ENCODE measurements at places on chromosomes 16 and 17.

DNA sequence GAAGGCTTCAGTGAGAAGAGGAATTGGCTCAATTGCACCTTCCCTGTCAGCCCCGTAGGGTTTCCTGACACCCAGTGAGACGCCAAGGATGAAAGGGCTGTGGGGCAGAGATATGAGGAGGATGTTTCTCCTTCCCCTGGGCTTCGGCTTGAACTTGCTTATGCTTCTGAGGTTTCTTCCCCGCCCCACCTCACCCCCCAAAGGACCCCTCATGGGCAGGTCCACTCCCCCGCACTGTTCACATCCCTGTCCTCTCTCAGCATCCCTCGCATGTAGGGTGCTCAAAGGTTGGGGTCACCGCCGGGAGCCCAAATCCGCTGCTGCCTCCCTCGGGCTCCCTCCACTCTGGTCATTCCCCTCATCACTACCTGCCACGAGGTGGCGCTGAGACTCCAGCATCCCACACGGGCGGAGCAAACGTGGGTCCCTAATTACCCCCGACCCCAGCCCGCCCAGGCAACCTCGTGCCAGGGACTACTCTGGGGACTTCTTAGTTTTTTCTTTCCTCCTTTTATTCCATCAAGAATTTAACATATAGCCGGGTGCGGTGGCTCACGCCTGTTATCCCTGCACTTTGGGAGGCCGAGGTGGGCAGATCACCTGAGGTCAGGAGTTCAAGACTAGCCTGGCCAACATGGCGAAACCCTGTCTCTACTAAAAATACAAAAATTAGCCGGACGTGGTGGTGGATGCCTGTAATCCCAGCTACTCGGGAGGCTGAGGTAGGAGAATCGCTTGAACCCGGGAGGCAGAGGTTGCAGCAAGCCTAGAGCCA, 3.3 kb upstream of the TRARG1 start:
- peak; percentile 71 for DNase-seq

DNA sequence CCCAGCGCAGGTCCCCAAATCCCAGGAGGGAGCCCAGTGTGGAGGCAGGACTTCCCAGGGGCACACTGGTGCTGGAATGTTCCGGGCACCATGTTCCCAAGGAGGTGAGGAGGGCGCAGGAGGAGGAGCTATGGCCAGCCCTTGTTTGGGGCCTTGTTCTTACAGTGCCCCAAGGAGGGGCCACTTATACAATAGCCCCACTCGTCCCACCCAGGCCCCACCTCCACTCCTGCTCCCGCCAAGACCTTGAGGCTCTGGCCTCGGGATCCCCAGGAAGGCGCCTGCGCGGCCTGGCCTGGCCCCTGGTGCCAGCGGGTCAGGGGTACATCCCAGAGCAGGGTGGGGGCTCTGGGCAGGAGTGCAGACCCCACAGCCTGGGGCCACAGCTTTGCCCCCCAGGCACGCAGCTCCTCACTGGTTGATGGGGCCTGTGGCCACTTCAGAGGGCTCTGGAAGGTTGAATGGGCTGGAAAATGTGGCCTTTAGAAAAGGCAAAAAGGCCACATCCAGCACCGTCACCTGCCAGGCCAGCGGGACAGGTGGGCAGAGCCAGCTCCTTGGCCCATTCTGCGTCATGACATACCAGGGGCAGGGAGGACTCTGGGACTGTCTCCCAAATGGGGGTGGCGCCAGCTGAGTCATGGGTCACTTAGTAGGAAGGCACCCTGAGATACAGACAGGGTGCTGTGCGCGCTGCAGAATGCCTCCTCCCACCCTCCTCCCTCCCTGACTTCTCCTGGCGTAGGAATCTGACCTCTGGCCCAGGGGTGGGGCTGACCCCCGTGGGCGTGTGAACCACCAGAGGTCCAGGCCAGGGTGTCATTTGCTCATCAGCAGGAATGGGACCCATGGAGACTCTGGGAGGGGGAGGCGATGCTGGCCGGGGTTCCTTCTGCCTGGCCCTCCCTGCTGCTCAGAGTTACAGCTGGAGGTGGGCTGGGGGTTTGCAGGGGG, 32.3 kb upstream of the PVALEF start:
- no peak for DNase-seq

GRCh38 chr17:28737770-28738679, 5.8 kb upstream of the TRAF4 start:
- no peak for DNase-seq

GRCh38 chr16:17447101-17447569, 23.6 kb downstream of the XYLT1 start:
- DNase-seq = no peak

DNA sequence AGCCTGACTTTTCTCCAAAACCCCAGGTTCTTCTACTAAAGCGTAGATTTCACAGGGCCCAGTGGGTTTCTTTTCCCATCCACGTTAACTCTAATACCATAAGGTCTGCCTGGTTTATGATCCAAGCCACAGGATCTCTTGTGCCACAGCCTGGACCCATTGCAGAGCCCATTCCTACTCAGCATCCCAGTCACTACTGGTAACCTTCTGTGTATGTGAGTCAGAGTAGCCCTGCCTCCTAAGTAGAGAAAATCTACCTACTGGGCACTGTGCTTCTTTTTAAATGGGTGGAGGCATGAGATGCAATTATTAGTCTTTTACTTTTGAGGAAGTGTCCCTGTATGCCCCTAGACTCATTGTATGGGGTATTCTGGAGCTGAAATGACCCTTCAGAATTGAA, 13.5 kb downstream of the CCL11 start:
- no peak for DNase-seq

GRCh38 chr16:55811811-55812210, 21.1 kb downstream of the CES1 start:
- no peak for DNase-seq

GRCh38 chr16:72036098-72036497, 18.2 kb upstream of the HP start:
- DNase-seq = no peak

DNA sequence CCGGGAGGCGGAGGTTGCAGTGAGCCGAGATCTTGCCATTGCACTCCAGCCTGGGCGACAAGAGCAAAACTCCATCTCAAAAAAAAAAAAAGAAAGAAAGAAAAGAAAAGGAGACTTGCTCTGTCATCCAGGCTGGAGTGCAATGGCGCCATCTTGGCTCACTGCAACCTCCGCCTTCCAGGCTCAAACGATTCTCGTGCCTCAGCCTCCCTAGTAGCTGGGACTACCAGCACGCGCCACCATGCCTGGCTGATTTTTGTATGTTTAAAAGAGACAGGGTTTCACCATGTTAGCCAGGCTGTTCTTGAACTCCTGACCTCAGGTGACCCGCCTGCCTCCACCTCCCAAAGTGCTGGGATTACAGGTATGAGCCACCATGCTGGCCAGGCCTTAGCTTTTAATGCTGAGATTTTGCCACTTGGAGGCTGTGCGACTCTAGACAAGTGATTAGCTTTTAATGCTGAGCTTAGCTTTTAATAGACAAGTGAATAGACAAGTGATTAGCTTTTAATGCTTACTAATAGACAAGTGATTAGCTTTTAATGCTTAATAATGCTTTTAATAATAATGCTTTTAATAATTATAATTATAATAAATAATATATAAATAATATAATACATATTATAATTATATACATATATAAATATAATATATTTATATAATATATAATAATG, 9.6 kb downstream of the LDAF1 start:
- DNase-seq = no peak

DNA sequence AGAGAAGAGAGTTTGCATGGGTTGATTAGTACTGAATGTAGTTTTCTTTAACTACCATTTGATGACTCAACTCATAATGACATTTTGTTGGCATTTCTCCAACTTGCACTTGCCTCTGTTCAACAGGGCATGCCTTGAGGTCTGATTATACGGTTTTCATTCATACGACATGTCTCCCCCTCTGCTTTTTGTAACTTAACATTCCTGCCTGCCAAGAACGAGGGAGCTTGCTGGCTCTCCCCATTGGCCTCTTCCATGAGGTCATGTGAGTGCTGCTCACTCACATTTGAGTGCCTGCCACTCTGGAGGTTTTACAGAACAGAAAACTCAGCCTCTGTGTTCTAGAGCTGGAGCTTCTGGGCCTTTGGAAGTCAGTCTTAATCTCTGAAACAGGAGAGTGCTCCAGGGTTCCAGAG, 19.7 kb downstream of the MAP2K6 start:
- no peak for DNase-seq

GRCh38 chr16:89293276-89294143, 76.0 kb downstream of the ZNF778 start:
- DNase-seq = no peak

DNA sequence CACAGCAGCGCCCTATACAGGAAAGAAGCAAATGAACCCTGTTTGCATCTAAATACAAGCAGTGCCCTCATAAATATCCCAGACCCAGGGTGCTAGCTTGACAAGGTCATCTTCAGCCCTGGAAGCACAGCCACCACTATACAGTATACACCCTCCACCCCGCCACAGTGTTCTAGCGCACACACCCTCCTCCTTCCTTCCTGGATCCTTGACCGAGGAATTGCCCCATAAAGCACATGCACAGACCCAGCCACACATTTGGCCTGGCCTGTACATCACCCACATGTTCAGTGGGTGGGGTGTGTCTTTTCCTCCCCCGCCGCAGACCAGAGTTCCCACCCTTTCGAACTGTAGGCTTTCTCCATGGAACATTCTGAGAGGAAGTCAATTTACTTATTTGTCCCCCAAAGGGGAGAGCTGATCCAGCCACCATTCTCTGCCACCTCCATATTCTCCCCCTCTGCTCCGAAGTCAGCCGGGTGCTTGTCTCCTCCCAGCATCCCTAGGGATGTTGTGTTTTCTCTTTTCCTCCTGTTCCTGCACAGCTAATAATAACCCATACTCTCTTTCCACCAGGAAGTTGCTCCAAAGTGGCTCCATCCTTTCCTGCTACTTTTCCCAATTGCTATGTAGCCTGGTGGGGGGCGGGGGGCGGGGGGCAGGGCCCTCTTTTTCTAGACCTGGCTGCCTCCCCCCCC, 6.6 kb downstream of the ABI3 start:
- DNase-seq = peak; percentile 49

- DNase-seq = peak; percentile 61
These were observed 60.6 kb downstream of the TNFRSF13B start for GRCh38 chr17:16911141-16911937.

GRCh38 chr16:69319826-69320739, 8.9 kb downstream of the VPS4A start:
- DNase-seq = no peak

DNA sequence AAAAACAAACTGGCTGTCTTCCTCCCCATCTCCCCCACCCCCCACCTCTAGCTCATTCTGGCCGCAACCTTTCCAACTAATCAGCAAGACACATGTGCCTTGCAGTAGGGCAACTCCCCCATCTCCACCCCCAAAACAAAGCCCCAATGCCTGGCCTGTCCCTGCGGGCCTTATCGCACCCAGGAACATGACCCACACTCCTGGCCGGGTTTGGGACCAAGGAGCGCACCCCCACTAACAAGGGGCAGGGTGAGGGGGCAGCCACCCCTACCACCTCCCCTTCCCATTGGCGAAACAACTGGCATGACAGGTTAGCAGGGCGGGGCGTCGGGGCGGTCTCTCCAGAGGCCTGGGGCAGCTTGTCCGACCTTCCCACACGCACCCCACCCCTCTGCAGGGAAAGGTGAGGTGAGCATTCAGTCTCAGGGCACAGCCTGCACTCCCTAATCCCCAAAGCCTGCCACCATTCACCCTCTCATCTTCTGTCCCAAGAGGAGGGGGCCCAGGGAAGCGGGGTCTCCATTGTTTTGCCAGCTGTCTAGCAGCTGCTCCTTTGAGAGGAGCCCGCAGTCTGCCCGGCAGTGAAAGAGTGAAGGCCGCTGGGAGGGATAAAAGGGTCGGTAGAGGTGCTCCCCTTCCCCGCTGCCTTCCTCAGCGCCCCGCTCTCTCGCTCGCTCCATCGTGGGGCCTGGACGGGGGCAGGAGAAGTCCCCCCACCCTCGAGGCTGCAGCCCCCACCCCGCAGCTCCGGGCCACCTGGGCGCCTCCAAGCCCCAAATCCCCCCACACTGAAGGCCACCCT, 765 bp downstream of the MYO18A start:
- DNase-seq = no peak

- no peak for DNase-seq
These were observed 63.1 kb downstream of the SPAG9 start for GRCh38 chr17:51057534-51057933.

DNA sequence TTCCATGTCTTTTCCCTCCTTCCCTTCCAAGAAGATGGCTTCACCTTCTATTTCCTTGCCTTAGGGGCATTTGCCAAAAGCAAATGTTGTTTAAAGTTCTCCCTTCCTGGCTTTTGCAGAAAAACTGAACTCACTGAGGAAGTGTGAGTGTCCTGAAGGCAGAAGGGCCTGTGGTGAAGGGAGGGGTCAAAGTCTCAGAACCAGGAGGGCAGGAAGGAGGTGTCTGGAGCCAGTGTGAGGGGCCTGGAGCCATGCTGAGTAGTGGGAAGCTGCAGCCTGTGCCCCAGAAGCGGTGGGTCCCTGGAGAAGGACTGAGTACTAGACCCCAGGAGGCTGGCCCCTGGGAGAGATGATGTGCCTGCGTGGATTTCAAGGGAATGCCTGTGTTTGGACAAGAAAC, 23.8 kb upstream of the SUPT4H1 start:
- no peak for DNase-seq

- DNase-seq = no peak
These were observed 64.4 kb upstream of the CORO6 start for GRCh38 chr17:29686993-29687590.

DNA sequence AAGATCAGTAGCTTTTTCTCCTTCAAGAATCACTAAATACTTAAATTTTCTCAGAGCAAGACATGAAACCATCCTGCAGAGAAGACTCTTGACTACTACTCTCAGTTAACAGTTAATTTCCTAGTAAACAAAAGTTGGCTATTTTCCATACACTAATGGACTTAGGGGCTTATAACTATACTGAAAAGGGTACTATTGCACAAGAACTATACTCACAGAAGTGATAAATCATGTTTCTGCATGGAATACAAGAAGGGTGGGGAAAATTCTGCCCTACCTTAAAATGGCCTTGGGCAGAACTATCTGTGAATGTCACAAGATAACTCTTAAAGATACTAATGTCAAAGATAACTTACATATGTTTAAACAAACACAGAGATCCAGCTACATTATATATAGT, 12.5 kb downstream of the ZNF652 start:
- DNase-seq = no peak

DNA sequence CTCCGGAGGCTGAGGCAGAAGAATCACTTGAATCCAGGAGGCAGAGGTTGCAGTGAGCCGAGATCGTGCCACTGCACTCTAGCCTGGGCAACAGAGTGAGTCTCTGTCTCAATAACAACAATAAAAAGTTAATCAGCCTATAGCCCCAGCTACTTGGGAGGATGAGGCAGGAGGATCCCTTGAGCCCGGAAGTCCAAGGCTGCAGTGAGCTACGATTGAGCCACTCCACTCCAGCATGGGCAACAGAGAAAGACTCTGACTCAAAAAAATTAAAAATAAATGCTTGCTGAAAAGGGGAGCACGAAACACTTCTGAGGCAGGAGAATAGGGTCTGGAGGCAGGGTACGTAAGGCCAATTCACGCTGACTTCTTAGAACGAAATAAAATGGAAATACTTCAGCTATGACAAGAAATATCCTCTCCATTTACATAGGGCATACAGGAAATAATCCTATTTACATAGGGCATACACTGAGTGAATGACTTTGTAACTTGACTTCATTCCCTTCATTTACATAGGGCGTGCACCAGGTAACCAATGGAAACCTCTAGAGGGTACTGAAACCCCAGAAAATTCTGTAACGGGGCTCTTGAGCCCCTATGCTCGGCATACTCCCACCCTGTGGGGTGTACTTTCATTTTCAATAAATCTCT, 3.2 kb upstream of the PRPSAP1 start:
- no peak for DNase-seq

Measured in natural killer cell (primary cell).